GM23248 (cell line): ENCODE measurements at places on chromosomes 2 and 18.
A peak's percentile ranks its signal among the peaks of the same experiment; 100 is the strongest.

- peak; percentile 53 for DNase-seq
These were observed 75.2 kb downstream of the KLHL29 start for GRCh38 chr2:23460228-23460627.

- peak; percentile 77 for DNase-seq
These were observed 42.1 kb downstream of the ODC1 start for GRCh38 chr2:10406016-10406415.

DNA sequence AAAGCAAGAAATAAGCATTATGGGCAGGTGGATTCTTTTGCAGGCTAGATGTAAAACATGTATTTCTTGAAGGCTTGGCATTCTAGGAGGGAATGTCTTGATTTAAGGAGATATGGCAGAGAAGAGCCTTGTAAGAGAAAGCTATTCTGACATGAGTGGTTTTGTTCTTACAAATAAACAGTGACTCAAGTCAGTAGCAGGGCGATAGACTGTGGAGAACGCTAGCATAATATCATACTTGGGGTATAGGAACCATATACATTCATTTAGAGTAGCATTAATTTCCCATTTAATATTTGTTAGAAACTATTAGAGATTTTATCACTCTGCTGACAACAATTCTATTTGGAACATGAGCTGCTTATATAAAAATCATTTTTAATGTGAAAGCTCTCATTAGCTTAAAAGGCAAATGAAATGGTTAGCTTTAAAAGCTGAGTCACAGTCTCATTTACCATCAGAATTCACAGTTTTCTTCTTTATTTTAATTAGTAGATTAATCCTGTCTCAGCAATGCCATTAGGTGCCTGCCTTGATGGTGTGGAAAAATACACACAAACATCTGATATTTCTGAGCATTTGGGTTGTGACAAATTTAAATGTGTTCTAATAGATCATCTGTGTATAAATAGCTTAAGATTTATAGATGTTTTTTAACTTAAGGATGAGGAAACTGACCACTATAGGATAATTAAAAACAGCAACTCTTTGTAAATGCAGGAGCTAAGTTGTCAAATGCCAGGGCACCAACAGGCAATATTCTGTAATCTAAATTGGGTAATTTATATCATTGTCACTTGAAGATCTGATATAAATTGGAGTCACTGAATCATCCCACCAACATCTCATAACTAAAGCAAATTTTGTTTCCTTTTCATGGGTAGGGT, 276.7 kb downstream of the PLCL1 start:
- DNase-seq, result no peak

DNA sequence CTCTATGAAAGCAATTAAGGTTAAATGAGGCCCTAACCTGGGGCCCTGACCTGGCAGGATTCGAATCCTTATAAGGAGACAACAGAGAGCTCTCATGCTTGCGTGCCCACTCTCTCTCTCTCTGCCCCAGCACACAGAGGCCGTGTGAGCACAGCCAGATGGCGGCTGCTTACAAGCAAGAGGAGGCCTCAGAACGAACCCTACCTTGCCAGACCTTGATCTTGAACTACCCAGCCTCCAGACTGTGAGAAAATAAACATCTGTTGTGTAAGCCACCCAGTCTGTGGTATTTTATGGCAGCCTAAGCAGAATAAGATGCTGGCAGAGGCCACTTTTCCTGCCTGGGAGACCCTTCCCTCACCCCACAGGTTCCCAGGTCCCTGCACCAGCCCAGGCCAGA, 5.2 kb upstream of the UBE2F start:
- no peak for DNase-seq

DNA sequence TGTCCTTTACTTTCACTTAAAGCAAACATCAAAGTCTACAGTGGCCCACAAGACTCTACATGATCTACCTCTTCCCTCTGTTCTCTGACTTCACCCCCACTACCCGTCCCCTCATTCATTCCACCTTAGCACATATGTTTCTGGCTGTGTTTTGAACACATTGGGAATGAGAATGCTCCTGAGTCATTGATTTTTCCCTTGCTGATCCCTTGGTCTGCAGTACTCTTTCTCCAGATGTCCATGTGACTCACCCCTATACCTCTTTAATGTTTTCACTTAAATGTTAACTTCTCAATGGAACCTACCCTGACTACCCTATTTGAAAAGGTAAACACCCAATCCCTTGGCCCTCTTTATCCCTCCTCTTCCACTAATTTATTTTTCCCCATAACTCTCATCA, 30.7 kb upstream of the FRZB start:
- DNase-seq, result peak; percentile 70

DNA sequence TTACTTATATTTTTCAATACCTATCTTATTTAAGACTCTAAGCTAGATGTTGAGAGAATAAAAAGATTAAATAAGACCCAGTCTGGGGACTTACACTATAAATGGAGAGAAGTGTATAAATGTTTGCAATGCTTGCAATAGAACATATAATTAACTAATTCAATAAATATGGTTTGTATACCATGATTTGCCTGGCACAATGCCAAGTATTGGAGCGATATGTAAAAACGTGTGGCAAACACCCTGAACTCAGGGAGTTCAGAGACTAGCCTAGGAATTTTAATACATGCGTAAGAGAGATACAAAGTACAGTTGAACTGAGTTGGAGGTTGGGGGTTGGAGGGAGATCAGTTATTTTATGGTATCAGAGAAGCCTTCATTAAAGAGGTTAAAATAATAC, 251.8 kb upstream of the DDX18 start:
- no peak for DNase-seq

DNA sequence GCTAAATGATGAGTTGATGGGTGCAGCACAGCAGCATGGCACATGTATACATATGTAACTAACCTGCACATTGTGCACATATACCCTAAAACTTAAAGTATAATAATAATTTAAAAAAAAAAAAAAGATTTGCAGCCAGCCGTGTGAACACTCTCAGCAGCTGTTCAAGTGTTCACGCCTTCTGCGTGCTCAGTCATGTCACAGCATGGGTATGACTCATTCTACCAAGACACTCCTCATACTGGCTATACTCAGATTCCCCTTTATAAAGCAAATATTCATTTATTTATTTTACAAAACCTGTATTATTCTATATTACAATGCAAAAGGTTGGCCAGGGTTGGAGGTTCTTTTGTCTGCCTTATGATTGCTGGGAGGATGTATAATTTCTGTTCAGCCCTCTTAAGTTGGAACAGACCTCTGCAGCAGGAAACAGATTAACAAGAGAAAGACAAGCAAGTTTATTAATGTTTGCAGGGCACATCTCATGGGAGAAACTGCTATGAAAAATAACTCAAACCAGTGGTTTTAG, 1230.6 kb upstream of the CHAC2 start:
- no peak for DNase-seq

DNA sequence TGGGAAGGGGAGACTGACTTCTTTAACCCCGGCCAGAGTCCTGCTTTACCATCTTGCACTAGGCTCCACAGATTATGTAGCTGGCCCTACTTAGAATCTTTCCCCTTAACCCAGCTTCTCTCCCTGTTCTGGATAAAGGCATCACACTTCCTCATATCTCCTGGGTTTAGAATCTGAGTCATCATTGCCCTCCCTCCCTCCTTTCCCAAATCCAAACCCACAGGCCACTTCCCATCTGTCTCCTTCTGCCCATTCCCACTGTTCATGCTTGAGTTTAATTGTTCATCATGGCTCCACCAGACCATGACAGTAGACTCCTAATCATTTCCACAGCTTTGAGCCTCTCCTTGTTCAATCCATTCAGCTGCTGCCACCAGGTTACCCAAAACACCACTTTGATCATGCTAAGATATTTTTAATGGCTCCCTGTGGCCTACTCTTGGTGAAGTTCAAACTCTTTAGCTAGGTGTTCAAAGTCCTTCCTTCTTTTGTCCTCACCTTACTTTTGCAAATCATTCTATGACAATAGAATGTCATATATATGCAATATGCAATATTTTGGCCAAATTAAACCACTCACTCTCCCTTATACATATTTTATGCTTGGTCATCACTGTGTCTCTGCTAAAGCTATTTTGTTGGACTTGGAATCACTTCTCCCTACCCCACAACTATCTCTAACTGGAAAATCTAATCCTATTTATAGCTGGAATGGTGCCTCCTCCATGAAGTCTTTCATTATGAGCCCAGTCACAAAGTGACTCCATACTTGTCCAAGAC, 5.5 kb downstream of the PDE11A start:
- no peak for DNase-seq
